ENCODE measurements at places on chromosomes 6 and 20.
A peak's percentile ranks its signal among the peaks of the same experiment; 100 is the strongest.

DNA sequence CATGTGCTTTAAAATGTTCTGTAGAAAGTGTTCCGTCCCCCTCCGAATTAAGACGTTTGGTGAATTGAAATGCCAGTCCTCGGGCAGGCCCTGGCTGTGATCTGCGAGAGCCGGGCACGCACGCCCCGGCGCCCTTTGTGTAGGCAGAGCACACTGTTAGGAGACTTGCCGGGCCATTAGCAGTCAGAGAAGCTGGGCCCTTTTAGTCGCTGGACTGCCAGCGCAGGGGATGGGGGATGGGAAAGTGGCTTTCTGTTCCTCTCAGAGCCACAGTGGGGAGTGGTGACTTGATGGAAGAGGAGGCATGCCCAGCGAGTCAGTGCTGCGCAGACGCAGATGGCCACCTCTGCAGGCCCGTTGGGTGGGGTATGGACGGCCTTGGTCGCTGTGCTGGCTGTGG lies 2.2 kb downstream of the PPP1R3G start:
- DNase-seq, result no peak

- DNase-seq, result peak; percentile 65
These were observed 1.0 kb upstream of the NXT1 start for GRCh38 chr20:23349338-23350195.

DNA sequence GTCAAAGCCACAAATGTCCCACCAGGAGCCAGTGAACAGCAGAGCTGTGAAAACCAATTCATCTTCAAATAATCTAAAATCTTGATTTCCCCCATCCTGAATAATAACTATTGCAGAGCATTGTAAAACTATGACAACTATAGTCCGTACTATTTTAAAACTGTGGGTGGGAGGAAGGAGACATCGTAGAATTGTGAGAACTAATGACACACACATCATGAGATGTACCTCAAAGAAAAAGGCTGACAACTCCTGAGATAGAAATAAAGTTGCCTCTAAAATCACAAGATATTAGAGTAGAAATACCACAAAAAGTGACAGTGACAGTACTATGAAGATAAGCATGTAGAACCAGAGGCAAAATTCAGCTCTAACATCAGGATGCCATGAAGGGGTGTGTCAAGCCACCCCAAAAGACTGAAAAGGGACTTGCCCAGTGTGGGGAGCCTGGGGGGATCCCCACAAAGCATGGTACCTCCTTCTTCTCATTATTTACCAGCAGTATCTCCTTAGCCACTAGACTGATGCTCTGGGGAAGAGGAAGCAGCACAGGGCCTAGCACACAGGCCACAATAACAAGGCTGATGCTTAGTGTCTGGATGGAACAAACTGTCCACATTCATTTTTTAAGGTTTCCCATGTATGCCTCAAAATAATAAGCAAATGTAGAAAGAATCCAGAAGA lies 13.4 kb downstream of the NAPB start:
- DNase-seq, result no peak

DNA sequence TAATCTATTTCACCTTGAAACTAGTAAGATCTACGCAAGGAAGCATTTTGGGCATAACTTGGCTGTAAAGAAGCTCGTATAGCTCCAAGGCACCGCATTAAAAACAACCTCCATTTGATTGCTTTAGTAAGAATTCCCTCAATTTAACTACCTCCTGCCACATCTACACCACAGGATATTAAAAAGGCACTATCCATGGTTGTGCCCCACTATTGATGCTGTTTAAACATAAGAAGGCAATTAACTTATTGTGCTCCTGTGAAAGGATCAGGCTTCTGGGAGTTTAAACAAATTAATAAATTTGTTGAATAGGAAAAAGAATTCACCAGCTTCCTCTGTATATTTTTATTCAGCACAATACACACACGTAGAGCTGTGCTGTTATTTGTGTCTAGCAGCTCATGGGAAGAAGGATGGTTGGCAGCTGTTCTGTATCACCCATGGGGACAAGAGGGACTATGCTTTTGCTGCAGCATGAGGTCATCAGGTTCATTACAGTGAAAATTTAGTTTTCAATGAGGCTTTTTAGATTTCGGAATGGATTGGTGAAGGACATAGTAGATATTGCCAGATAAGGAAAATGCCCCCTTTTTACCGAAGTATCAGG lies 513.3 kb downstream of the HAO1 start:
- DNase-seq, result no peak

GRCh38 chr6:36853325-36853724 lies 14.1 kb upstream of the CPNE5 start:
- no peak for DNase-seq

- no peak for DNase-seq
These were observed 117.7 kb upstream of the CCDC28A start for GRCh38 chr6:138655828-138656227.

DNA sequence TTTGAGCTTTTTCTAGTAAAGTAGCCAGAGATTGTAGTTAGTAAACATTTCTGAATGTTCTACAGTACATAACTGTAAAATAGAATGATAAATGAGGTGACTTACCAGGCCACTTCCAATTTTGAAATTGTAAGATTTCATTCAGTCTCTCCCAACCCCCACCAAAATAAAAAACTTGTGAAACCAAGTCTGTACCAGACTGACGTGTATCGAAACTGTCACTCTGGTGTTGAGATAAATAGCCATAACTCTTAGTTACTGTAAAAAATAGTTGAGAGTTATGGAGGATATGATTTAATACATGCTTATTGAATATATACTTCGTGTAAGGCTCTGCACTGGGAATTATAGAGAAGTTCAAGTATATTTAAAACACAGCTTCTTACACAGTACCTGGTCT lies 455.7 kb downstream of the PLCB1 start:
- DNase-seq, result no peak

DNA sequence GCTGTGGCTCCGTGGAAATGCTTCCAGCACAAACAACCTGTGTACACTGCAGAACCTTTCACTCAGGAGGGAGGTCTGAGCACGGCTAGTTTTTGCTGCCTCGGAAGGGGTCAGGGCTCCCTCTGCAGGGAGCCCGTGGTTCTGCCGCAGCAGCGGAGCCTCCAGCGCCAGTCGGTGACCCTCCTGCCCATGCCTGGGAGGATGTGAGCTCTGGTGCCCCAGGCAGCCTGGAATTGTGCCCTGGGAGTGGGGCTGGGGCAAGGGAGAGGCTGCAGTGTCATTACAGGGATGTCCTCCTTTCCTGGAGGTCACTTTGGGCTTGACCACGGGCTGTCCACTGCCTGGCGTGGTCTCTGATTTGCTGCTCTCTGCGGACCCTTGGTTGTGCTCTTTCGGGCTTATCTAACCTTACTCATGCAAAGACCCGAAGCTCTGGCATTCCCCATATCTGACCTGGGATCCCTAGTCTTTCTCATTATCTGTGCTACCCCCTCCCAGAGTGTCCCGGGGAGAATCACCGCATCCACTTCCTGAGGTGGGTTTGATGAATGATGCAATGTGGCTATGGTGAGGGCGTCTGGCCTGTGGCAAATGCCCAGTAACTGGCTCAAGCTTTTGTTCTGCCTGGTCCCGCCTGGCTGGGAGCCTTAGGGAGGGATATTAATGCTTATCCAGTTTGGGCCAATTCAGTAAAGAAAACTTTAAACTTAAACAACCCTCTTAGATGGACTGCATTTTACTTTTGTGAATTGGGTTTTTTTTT lies 59.6 kb upstream of the TAGAP start:
- peak; percentile 77 for DNase-seq

- no peak for DNase-seq
These were observed 119.3 kb upstream of the F13A1 start for GRCh38 chr6:6439778-6440177.

- DNase-seq, result peak; percentile 30
These were observed 16.6 kb upstream of the ZNF831 start for GRCh38 chr20:59146780-59147565.

- no peak for DNase-seq
These were observed 54.4 kb upstream of the SIRPG start for GRCh38 chr20:1711826-1712601.

DNA sequence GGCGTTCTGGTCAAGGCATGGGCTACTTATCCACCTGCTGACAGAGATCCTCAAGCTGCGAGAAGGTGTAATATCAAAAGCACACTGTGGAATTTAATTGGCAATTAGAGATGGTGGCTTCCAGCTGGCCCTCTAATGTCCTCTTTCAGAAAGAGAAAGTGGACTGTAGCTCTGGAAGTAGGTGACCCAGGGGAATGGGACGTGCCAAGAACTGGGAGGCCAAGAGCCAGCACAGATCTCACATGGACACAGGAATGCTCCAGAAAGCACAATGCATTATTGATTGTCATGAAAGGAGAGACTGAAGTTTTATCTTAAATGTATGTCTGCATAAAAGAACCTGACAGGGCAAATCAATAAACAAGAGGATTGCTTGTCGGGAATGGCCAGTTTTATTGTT lies 198.6 kb upstream of the CDH4 start:
- peak; percentile 46 for DNase-seq

- no peak for DNase-seq
These were observed 15.8 kb upstream of the CST1 start for GRCh38 chr20:23766531-23766930.

DNA sequence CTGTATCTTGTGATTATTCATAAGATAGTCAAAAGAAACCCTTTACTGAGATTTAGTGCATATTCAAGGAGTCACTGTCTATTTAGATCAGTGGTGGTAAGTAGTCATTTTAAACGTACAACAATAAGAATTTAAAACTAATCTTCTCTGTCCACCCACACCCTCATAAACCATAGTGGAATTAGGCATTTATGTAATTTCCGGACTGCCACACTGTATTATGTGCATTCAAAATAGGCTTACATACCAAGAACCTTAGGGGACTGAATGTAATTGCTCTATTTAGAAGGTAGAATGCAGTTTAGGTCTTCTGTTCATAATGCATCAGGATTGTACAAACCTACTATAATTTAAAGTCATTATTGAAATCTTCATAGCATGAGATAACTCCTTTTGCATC lies 685.4 kb downstream of the TENT5A start:
- no peak for DNase-seq

DNA sequence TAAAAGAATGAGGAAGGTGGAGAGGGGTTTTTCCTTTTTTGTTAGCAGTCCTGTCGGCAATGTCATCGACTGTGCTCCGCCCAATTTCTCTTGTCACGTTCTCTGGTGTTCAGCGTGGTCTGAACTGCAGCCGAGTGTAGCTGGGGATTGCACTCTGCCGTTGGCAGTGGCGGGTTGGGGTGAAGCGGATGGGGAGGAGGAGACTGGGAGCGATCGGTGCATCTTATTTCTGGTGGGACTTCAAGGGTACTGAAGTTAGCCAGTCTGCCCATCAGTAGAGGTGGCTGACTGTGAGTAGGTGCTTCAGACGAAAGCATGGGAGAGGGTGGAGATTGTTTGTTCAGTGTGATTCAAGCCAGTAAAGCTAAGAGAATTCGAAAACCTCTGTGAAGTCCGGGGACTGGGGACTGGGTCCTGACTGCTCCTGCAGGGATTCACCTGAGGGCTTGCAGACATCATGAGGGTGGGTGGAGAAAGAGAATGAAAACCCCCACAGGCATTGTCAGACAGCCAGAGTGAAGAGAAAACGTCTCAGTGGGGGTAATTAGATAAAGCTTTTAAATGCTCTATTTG lies 5.1 kb downstream of the RREB1 start:
- no peak for DNase-seq

- no peak for DNase-seq
These were observed 38.7 kb downstream of the NCR2 start for GRCh38 chr6:41373919-41374617.

DNA sequence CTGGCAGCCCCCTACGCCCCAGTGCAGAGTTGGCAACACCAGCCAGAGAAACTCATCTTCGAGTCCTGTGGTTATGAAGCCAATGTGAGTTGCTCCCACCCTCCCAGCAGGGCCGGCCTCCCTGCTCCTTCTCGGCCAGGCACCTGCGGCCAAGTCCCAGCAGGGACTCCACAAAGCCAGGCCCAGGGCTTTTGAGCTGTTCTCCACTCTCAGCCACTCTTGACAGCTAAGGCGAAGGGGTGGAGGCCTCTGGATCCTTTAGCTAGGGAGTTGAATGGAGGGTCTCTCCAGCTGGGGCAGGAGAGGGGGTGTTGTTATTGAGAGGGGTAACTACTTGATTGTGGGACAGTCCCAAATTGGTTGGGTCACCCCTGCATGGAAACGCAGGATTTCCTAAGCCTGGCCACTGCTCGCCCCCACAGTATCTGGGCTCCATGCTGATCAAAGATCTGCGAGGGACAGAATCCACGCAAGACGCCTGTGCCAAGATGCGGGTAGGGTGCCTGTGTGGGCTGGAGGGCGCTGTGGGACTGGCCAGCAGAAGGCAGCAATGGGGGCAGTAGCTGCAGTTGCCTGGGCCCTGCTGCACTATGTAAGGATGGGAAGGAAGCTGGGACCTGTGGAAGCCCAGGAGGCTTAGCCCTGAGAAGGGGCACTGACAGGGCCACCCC lies 58.3 kb downstream of the TCP11 start:
- DNase-seq, result no peak

- DNase-seq, result no peak
These were observed 1162.2 kb upstream of the GJE1 start for GRCh38 chr6:140970485-140970884.

GRCh38 chr20:48215536-48215935 lies 430.3 kb upstream of the SULF2 start:
- DNase-seq, result no peak

- no peak for DNase-seq
These were observed 348.7 kb upstream of the MANEA start for GRCh38 chr6:95228636-95229035.

GRCh38 chr20:4638826-4639225 lies 82.9 kb upstream of the PRND start:
- DNase-seq, result no peak

DNA sequence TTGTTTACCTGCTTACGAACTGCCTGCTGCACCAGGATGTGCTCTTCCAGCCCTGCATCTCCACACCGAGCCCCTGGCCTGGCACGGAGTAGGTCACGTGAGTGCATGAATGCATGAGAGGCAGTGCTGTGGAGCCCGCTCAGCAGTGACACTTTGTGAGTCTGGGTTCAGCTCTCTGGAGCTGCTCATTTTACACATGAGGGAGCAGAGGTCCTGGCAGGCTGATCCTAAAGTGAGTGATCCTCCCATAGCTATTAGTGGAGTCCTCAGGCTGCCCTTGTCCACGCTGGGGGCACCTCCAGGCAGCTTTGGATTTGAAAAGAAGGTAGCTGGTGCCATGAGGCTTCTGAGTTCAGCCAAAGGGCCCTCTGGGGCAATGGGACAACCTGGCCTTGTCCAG lies 64.2 kb downstream of the EDN3 start:
- DNase-seq, result no peak

GRCh38 chr6:153568628-153569027 lies 437.5 kb upstream of the RGS17 start:
- no peak for DNase-seq
